Heart right ventricle (tissue), 16 donors: ENCODE measurements at places on chromosomes 12 and 14. TPM values are rescaled to one million over a fixed set of nuclear protein-coding genes. Genes with fewer than 3 reads are reported as not detected.

The GDF11 gene
- polyA plus RNA-seq, result 3.2 TPM

The DNAH10 gene
- polyA plus RNA-seq, result 0.09 TPM

The ABCC9 gene
- 8.7 TPM for polyA plus RNA-seq

- no peak for DNase-seq
These were observed 45.6 kb downstream of the FANCM start for GRCh38 chr14:45181329-45181728.

The C3AR1 gene
- 2.1 TPM for polyA plus RNA-seq
